EH (cell line): ENCODE measurements at places on chromosomes 5 and 9.

DNA sequence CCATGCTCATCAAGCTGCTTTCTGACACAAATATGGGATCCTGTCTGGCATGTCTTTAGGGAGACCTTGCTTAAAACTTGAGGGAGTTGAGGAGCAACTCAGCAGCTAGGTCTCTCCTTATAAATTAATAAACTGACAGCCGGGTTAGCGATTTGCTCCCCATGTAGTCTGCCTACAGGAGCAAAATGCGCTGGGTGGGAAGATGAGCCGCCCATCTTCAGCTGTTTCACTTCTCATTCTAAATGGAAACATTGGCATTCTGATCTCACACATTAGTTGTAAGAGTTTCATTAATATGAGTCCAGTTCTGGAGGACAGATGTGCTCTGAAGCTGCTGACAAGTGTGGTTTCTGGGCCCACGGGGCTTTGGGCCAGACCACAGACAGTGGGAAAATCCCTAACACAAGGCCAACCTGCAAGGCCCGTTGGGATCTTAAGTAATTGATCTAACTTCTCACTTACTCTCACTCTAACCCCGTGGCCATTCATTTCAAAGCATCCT lies 197.0 kb downstream of the MCTP1 start:
- DNase-seq, result no peak

- DNase-seq, result no peak
Measured at GRCh38 chr9:4221931-4222330, 77.9 kb downstream of the GLIS3 start.

- DNase-seq, result no peak
Measured at GRCh38 chr5:33688526-33688925, 203.3 kb downstream of the ADAMTS12 start.

DNA sequence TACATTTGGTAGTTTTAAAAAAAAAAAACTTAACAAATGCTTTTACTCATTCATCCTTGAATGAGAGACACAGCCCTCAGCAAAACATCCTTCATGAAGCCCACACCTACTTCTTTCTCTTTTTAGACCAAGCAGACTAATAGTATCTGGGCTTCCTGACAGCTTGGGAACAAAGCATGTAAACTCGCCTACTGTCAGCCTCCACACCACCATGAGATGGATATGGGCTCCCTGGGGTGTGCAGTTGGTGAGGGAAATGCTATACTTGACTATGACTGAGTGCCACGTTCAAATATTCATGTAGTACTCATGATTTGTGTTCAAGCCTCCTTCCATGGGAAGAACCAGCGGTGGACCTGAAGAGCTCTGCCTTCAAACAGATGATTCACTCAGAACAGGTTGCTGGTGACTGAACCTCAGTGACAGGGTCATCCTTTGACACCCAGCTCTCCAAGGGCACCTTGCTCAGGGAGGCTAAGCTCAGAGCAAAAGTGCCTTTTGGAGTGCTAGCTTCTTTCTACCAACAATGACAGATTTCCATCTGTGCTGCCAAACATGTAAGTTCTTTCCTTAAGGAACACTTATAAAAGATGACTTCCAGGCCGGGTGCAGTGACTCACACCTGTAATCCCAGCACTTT lies 36.8 kb downstream of the SLC22A5 start:
- DNase-seq, result no peak

- DNase-seq, result peak; percentile 62
Measured at GRCh38 chr5:16489322-16489791, 23.8 kb upstream of the ZNF622 start.

- DNase-seq, result no peak
Measured at GRCh38 chr5:154698763-154699162, 56.4 kb upstream of the LARP1 start.

- peak; percentile 73 for DNase-seq
Measured at GRCh38 chr5:66113160-66113559, 30.9 kb upstream of the SREK1 start.

DNA sequence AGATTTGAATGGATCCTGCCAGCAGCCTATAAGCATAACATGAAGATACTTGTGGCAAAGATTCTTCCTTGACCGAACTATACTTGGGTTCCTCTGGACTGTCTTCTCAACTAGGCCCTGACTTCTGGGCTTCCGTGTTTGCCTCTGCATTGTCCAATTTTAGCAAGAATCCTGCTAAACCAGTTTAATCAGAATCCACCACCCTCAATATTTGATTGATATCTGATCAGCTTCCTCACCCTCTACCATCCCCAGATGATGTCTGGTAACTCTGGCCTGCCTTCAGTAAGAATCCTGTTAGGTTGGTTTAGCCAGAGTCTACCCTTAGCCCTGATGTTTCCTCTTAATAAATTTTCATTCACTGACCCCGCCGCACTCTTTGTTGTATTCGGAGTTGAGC lies 54.4 kb upstream of the GALNT10 start:
- DNase-seq, result no peak

DNA sequence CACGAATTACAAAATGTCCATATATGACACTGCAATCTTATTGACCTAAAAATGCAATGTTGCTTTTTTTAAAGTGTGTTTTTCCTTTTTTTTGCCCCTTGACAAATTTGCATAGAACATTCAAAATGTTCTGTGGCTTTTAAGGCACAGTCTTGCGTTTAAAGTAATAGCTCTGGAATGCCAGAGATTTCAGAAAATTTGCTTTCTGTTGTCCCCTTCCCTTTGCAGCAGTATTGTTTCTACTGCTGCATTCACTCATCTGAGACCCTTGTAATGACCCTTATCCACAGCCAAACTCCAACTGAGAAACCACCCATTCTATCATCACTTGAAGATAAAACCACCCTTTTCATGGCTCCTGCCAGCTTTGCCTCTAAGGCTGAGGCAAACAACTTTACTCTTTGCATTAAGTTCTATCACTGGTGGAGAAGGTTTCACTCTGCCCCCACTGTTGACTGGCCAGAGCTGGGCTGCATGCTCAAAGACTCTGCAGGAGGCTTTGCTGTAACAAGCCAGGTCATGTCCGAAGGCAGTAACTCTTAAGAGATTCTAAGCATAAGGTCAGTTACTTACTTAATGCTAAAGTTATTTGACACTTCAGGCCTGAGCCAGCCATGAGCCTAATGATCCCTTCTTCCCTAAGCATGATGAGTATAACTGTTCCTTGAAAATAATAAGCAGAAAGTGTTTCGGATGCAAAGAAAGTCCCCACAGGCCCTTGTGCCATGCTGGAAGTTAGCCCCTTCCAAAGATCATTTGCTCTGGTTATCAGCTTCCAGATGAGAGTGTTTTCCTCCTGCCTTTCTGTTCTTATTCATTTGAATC lies 101.9 kb downstream of the CD180 start:
- DNase-seq, result peak; percentile 77
